ENCODE measurements at places on chromosomes 4 and X. TPM values are rescaled to one million over a fixed set of nuclear protein-coding genes. Genes with fewer than 3 reads are reported as not detected.
A peak's percentile ranks its signal among the peaks of the same experiment; 100 is the strongest.

SSX4B gene
- polyA plus RNA-seq = not detected

GLRB gene
- 2.6 TPM for polyA plus RNA-seq

CFAP47 gene
- not detected for polyA plus RNA-seq

GDI1 gene
- polyA plus RNA-seq = 144 TPM

DACH2 gene
- 0.65 TPM for polyA plus RNA-seq

SLC7A11 gene
- 0.40 TPM for polyA plus RNA-seq

OTC gene
- polyA plus RNA-seq = not detected

RXFP1 gene
- polyA plus RNA-seq = not detected

DNA sequence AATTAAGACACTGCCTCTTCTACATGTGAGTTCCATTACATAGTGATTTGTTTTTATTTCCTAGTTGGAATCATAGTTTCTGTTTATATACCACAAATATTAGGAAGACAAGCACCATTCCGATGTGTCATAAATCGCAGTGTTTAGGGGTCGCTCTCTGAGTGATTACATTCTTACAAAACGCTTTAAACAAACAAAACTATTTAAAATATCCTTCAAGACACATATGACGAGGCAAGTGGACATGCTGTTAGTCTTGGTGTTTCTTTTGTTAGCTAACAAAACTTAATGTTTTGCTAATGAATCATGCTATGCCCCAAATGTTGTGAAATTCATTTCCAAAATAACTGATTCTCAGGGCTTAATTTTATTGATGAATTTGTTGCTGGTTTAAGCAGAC lies 1219.3 kb upstream of the PRKX start:
- DNase-seq = no peak

DNA sequence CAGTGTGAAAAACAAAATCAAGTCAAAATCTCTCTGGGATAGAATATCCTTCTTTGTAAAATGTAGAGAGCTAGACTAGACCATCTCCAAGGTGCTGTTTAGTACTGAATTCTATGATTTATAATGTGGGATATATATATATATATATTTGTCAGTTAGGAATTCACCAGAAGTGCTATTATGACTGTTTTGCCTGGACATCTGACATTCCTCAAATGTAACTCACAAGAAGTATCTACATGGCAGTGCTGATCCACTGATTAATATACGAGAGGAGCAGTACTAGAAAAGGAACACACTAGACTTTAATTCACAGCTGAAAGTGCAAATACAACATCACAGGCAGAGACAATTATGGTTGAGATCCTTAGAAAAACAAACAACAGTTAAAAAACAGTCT lies 208.9 kb downstream of the GBA3 start:
- no peak for DNase-seq

GRCh38 chr4:138039010-138039409 lies 203.1 kb downstream of the SLC7A11 start:
- DNase-seq = no peak

GRCh38 chrX:319579-320125 lies 1.1 kb upstream of the GTPBP6 start:
- no peak for DNase-seq

DNA sequence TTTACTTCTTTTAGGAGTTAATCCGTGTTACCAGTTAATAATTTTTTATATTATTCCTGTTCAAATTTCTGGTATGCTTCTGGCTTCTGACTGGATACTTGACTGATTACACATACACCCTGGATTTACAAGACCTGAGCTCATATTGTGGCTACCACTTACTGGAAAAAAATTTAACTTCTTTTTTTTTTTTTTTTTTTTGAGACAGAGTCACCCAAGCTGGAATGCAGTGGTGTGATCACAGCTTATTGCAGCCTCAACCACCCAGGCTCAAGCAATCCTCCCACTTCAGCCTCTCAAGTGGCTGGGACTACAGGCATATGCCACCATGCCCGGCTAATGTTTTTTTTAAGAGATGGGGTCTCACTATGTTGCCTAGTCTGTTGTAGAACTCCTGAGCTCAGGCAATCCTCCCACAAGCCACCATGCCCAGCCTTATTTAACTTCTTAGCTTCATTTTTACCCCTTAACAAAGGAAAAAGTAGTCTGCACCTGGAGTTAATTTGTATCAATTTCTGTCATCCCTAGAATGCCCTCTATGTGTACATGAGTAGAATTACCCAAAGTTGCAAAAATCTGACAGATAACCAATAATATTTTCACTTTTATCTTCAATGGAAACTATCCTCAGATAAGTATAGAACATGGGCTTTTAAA lies 50.3 kb downstream of the TMEM165 start:
- DNase-seq = peak; percentile 32

GRCh38 chrX:135086197-135086854 lies 34.0 kb downstream of the ETDB start:
- DNase-seq = peak; percentile 66

DNA sequence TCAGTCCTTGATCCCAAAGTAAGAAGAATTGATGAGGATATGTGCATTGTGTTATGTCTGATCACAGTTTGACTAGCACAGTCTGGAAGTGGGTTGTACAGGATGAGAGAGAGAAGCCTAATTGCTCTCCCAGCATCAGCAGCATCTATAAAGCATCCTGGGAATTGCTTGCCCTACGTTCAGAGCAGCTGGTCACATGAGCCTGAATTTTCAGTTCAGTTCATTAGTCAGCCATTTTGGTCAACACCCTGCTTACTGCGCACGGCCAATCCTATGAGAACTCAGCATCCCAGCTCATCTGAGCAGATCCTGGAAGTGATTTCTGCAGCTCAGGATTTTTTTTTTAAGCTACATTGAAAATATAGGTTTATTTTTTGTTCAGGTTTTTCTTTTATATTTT lies at the start of gene RUFY3:
RUFY3 (plus strand) TSS at position 218 of the 400 bp plus-strand sequence. CDS start 610 bp downstream, outside the sequence.
- peak; percentile 83 for DNase-seq

GRCh38 chr4:139647184-139647583 lies 18.4 kb upstream of the MGST2 start:
- no peak for DNase-seq

- no peak for DNase-seq
Observed at GRCh38 chr4:121448231-121448630, 67.4 kb upstream of the QRFPR start.

DNA sequence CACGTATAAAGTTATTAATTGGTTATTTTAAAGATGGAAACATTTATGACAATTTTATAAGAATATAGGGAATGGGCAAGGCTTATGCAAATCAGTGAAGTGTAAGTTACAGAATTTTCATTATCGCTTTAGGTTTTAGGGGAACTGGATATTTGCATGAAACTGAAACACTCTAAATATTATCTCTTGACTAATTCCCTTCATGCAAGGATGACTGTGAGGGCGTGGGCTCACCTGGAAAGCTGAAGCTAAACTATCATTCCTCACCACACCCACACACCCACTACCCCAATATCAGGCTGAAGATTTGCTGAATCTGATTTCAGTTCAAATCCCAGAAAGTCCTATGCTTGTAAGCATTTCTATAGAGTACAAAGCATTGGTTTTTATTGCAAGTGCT lies 81.7 kb upstream of the ARHGAP24 start:
- DNase-seq = no peak

- DNase-seq = no peak
Observed at GRCh38 chr4:168057412-168057811, 34.9 kb upstream of the ANXA10 start.

- DNase-seq = no peak
Observed at GRCh38 chrX:27675493-27675892, 85.3 kb downstream of the DCAF8L2 start.

GRCh38 chr4:160233141-160233540 lies 1130.3 kb downstream of the RAPGEF2 start:
- no peak for DNase-seq

- DNase-seq = peak; percentile 13
Observed at GRCh38 chr4:4480685-4481398, 61.0 kb downstream of the STX18 start.

- DNase-seq = no peak
Observed at GRCh38 chr4:40227284-40227683, 30.5 kb downstream of the RHOH start.

- no peak for DNase-seq
Observed at GRCh38 chrX:45191383-45191782, 9.3 kb downstream of the DIPK2B start.

DNA sequence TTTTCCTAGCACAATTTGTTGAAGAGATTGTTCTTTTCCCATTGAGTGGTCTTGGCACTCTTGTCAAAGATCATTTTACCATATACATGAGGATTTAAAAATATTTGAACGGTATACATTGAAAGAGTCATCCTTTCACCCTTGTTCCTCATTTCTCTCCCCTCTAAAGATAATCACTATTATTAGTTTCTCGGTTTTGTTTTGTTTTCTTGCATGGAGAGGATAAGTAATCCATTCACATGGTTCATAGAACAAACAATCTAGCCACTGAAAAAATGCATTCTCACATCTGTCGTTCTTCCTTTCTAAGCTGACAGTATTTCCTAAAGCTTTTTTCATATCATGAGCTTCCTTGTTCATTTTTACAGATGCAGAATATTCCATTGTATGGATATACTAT lies 39.2 kb upstream of the MSMO1 start:
- no peak for DNase-seq

DNA sequence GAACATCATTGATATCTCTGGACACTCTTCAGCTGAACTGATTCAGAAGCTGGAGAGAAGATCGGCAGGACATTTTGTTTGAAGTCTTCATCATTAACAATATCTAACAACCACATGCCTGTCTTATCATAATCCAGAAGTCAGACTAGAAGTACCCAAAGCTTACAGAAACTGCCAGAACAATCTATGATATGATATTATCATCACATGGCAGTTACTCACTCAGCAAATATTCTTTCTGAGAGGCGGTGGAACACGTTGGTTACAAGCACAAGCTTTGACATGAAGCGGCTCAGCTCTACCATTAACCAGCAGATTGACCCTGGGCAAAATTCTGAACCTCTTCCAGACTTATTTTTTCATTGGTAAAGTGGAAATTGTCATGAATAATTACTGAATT lies 69.4 kb upstream of the KIT start:
- DNase-seq = no peak

- DNase-seq = no peak
Observed at GRCh38 chr4:140719686-140720085, 36.5 kb downstream of the TBC1D9 start.

GRCh38 chr4:101604976-101605375 lies 185.6 kb upstream of the BANK1 start:
- DNase-seq = no peak

GRCh38 chr4:100948911-100949310 lies 398.4 kb downstream of the PPP3CA start:
- DNase-seq = no peak

GRCh38 chrX:63754136-63754859 lies 30.7 kb downstream of the ARHGEF9 start:
- DNase-seq = no peak

- no peak for DNase-seq
Observed at GRCh38 chrX:17617806-17618205, 119.5 kb upstream of the SCML1 start.

DNA sequence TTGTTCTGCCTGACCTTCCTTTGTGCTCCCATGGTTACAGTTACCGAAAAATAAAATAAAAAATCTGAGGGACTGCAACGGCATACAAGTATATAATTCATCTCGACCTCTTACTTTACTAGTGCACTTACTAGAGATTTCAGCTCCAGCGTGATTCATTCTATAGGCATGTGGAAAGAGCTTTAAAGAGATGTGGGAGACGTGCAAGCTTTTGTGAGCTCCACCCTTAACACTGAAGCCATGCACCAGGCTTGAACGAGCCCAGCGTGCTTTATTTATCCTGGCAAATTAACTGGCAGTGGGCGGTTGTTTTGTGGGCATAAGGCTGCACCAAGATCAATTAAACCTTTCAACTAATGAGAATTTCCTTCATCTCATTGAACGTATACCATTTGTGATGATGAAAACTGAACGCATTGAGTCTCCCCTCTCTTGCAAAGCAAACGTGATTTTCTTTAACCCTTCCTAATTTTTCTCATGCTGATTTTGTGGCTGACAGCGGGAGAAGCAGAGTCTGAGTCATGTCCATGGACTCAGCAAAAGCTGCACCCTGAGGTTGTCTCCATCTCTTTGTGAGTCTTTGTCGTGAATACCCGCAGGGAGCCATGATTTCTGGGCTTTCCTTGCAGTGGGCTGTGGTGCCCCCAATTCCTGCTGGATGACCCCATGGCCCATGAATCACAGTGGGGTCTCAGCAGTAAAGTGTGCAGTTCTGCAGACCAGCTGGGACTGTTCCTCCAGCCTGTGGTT lies 60.1 kb downstream of the MXRA5 start:
- DNase-seq = no peak

DNA sequence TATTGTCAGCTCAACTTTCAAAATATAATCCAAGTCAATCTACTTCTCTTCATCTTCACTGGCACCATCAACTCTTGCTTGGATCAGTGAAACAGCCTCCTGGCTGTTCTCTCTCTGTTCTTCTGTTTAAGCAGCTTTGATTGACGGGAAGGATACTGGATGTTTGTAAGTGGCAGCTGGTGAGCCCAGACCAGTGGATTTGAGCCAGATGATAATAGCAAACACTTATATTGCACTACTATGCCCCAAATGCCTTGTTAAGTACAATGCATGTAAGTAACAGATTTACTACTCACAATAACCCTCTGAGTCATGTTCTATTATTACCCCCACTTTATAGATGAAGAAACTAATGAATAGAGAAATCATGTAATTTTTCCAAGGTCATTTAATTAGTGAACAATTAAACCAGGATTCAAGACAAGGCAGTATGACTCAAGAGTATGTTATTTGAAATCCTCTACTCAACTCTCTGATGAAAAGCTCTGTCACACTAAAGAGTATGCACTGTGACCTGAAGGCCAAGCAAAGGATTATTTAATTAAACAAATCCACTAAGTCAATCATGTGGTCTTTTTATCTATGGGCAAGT lies 44.8 kb downstream of the SPANXN3 start:
- DNase-seq = no peak

DNA sequence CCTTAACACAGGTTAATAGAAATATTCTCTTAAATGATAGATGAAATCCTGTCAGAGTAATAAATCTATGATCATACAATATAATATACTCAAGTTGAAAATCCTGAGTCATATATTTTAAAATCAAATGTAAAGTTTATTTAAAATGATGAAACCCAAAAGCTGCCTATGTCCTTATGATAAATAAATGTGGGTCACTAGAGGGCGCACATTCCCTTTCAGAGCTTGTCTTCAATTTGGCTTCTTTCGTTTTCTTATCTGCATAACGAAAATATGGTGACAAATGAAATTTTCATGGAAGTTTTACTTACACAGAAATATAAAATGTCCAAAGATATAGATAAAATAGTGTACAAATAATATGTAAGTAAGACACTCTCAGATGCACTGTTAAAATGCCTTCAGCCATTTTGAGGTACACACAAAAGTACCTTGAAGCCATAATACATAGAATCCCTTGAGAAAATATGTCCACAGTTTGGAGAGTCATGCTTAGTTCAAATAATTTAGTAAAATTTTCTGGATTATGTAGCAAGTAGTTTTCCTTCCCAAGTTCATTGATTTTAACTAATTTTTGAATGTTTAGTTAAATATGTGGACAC lies 680.4 kb downstream of the DMD start:
- DNase-seq = peak; percentile 78
